B cell (primary cell): ENCODE measurements at places on chromosomes 16 and 17. TPM values are rescaled to one million over a fixed set of nuclear protein-coding genes. Genes with fewer than 3 reads are reported as not detected.

HSD3B7 gene
- 0.65 and 0.89 TPM in 2 replicates for polyA plus RNA-seq

FOXC2 gene
- not detected in 2 replicates for polyA plus RNA-seq

PPP1R1B gene
- not detected in 2 replicates for polyA plus RNA-seq

CCL7 gene
- polyA plus RNA-seq: not detected in 2 replicates

HSPB9 gene
- 0.09 and 0.10 TPM in 2 replicates for polyA plus RNA-seq

KRTAP2-2 gene
- not detected in 2 replicates for polyA plus RNA-seq

SNX20 gene
- 25.9 and 34.7 TPM in 2 replicates for polyA plus RNA-seq

- no peaks in the 10 kb centered on the region for H3K36me3 ChIP-seq
- H3K27me3 ChIP-seq: no peaks in the 10 kb centered on the region
- H3K4me3 ChIP-seq: no peak overlapping the region
- H3K4me1 ChIP-seq: no peaks in the 10 kb centered on the region
- DNase-seq: no peak
Observed at GRCh38 chr16:53787423-53787822, 83.5 kb downstream of the FTO start.

DNA sequence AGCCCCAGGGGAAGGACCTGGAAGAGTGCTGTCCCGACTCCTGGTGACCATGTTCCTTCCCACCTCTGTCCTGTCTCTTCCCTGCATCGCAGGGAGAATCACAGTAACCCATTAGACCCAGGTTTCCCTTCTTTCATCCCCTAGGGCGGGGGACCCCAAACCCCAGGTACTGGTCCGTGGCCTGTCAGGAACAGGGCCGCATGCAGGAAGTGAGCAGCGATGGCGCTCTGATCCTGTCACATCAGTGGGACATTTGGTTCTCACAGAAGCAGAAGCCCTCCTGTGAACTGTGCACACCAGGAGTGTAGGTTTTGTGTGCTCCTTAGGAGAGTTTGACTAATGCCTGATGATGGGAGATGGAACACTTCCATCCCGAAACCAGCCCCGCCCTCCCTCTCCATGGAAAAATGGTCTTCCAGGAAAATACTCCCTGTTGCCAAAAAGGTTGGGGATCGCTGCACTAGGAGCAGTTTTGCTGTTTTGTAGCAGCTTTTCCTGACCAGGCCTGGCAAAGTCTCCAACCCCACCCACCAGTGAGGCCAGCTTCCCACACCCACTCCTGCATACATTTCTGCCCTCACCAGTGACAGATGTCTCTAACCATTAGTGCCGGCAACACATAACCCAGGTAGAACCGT, 10.5 kb downstream of the MNT start:
- peaks cover 38% of the 10 kb centered on the region for H3K4me1 ChIP-seq
- H3K4me3 ChIP-seq: no peak overlapping the region

GRCh38 chr17:64091571-64091970, 38.4 kb downstream of the ERN1 start:
- no peak overlapping the region for H3K27ac ChIP-seq
- no peaks in the 10 kb centered on the region for H3K4me1 ChIP-seq
- H3K36me3 ChIP-seq: no peaks in the 10 kb centered on the region
- no peaks in the 10 kb centered on the region for H3K27me3 ChIP-seq
- no peak for DNase-seq

DNA sequence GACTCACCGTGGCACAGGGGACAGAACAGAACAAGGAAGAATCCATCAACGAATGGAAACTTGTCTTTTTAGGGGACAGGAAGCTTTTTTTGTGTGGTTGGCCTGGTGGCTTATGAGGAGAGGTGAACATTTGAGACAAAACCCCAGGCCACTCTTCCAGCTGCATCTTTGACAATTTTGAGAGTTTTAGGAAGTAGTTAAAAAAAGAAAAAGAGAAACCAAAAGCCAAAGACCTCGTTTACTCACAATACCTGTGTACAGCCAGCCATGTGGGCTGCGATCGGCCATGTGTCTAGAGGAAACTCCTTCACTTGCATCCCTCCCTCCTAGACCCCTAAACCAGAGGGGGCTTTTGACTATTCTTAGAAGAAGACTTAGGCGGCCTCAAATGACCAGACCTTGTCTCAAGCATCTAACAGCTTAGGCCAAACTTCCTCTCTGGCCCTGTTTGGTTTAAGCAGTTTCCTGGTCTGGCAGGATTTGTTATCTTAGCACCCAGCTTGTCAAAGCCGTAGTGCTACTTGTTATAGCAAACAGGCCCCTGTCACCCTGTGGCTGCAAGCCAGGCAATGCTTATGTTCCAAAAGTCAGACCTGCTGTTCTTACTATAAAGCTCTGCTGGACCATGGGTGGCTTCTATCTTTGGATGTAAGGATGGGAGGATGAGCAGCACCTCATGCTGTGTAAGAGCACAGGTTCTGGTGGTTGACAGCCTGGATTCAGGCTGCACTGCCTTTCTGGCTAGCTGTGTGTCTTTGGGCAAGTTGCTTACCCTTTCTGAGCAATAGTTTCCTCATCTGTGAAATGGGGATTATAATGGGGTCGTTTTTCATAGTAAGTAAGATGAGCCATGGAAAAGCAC, 17.7 kb downstream of the KSR1 start:
- peak; percentile 71 for DNase-seq
- H3K4me3 ChIP-seq: no peak overlapping the region
- H3K4me1 ChIP-seq: peaks cover 35% of the 10 kb centered on the region
- no peaks in the 10 kb centered on the region for H3K36me3 ChIP-seq
- no peaks in the 10 kb centered on the region for H3K27me3 ChIP-seq
- peak overlapping the region; percentile 80 for H3K27ac ChIP-seq

- H3K27me3 ChIP-seq: peaks cover 28% of the 10 kb centered on the region
- no peaks in the 10 kb centered on the region for H3K4me1 ChIP-seq
- no peak for DNase-seq
Observed at GRCh38 chr17:15966879-15967248, 21.9 kb downstream of the ADORA2B start.

DNA sequence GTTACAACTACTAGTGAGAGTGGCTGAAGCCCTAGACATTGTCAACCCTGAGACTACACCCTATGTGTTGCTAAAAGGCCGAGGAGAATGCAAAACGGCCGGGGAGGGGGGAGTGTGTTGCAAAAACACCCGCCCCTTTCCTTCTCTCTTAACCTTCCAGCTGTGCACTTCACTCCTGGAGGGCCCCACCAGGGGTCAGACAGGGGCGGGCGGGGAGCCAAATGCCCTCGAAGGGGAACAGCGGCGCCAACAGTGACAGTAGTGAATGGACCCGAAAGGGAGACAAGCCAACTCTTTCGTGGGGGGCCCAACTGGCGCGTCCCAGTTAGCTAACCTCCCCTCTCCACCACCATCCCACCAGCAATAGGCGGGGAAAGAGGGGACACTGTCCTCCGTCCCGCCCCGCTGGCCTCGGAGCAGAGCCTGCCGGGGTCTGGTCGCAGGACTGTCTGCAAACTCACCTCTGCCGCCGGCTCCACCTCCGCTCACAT, 352 bp downstream of the MARF1 start:
- peaks cover 52% of the 10 kb centered on the region for H3K4me1 ChIP-seq
- peak overlapping the region; percentile 83 for H3K27ac ChIP-seq

GRCh38 chr17:40153603-40154236, 13.4 kb downstream of the CASC3 start:
- no peak for DNase-seq
- H3K4me3 ChIP-seq: no peak overlapping the region
- H3K27me3 ChIP-seq: no peaks in the 10 kb centered on the region
- peaks cover 7% of the 10 kb centered on the region for H3K4me1 ChIP-seq
- H3K36me3 ChIP-seq: peaks cover 3% of the 10 kb centered on the region
- no peak overlapping the region for H3K27ac ChIP-seq

DNA sequence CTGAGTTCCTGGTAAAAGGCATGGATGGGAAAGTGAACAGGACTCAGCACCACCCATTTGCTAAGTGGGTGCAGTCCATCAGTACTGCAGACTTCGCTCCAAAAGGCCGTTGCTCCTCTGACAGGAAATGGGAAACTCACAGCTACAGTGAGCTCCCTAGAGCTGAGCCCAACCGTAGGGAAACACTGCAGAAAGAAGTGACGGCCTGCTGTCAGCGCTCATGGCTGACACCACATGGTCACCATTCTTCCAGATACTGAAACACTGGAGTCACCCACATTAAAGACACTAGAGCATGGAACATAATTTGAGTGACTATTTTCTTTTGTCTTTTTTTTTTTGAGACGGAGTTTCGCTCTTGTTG, 31.9 kb downstream of the UBE2O start:
- H3K4me1 ChIP-seq: peaks cover 66% of the 10 kb centered on the region
- H3K27me3 ChIP-seq: no peaks in the 10 kb centered on the region

DNA sequence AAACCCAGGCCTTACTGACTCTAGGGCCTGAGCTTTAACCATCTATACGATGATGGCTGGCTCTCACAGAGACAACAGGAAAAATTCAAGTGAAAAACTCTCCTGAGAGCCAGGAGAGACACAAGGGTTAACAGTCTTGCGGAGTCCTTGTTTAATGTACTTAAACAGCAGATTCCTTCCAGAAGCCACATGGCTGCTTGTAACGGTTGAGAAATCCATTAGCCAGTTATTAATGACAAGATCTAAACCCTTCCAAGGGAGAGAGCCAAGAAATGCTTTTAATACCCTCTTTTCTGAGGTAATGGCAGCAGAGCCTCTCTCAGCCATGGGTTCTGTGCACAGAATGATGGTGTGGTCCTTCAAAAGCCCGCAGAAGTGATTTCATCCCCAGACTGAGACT, 5.2 kb upstream of the ALDOA start:
- H3K27me3 ChIP-seq: no peaks in the 10 kb centered on the region
- H3K4me3 ChIP-seq: no peak overlapping the region
- no peak for DNase-seq
- no peak overlapping the region for H3K27ac ChIP-seq
- H3K4me1 ChIP-seq: peaks cover 6% of the 10 kb centered on the region
- H3K36me3 ChIP-seq: no peaks in the 10 kb centered on the region

DNA sequence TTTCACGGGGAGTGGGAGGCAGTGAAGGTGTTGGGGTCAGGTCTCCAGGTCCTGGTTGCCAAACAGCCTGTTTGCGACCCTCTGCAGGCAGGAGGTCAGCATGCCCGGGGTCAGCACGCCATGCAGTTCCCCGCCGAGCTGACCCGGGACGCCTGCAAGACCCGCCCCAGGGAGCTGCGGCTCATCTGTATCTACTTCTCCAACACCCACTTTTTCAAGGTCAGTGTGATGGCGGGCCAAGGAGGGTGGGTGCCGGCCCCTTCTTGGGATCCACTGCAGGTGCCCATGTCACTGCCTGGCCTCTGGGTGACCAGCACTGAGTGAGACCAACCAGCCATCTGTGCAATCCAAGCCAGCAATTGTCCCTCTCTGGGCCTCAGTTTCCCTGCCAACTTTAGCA, 21.3 kb downstream of the ADGRG5 start:
- no peak overlapping the region for H3K4me3 ChIP-seq
- DNase-seq: no peak
- peaks cover 85% of the 10 kb centered on the region for H3K36me3 ChIP-seq

DNA sequence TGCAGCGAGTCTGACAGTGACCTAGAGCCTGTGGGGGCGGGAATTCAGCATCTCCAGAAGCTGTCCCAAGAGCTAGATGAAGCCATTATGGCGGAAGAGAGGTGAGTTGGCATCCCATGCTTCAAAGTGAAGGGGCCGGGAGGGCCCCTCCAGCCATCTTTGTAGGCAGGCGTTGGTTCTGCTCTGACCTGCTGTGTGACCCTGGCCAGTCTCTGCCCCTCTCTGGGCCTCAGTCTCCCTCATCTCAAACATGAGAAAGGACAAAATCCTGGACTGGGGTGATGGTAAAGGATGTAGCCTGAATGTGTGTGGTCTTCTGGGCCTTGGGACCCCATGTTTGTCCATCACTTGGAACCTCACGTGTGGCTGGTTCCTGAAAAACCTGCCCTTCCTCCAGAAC, 5.1 kb downstream of the PIMREG start:
- no peak overlapping the region for H3K27ac ChIP-seq
- no peaks in the 10 kb centered on the region for H3K27me3 ChIP-seq
- H3K4me1 ChIP-seq: no peaks in the 10 kb centered on the region
- no peak overlapping the region for H3K4me3 ChIP-seq
- no peaks in the 10 kb centered on the region for H3K36me3 ChIP-seq
- DNase-seq: no peak

- no peaks in the 10 kb centered on the region for H3K27me3 ChIP-seq
- H3K4me3 ChIP-seq: no peak overlapping the region
- no peak overlapping the region for H3K27ac ChIP-seq
- no peaks in the 10 kb centered on the region for H3K4me1 ChIP-seq
- DNase-seq: no peak
- no peaks in the 10 kb centered on the region for H3K36me3 ChIP-seq
Observed at GRCh38 chr17:20241855-20242254, 225.5 kb downstream of the LGALS9B start.

DNA sequence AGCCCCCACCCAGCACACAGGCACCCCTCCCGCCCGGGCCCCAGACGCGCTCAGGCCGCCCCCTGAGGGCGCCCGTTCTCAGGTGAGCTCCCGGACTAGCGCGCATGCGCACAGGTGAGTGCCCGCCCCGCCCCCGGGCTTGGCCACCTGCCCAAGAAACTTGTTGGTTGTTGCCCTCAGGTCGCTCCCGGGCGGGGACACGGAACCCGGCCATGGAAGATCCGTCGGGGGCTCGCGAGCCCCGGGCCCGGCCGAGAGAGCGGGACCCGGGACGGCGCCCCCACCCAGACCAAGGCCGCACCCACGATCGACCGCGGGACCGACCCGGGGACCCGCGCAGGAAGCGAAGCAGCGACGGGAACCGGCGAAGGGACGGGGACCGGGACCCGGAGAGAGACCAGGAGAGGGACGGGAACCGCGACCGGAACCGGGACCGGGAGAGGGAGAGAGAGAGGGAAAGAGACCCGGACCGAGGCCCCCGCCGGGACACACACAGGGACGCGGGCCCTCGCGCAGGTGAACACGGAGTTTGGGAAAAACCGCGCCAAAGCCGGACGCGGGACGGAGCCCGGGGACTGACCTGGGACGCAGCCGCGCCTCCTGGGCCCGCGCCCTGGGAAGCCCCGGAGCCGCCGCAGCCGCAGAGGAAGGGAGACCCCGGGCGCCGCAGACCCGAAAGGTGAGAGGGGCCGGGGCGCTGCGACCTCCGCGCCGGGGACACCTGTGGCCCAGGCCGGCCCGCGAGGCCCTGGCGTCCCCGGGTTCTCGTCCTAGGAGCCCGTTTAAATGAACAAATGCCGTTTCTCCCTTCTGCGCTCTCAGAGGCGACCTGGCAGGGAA, at the start of gene MARVELD3:
MARVELD3 (plus strand) TSS at position 167 of the 840 bp plus-strand sequence; CDS start at position 213, 46 bp downstream.
- H3K36me3 ChIP-seq: no peaks in the 10 kb centered on the region
- H3K27me3 ChIP-seq: peaks cover 19% of the 10 kb centered on the region
